Forelimb muscle (tissue), 1 donor: ENCODE measurements at places on chromosomes 4 and X. TPM values are rescaled to one million over a fixed set of nuclear protein-coding genes. Genes with fewer than 3 reads are reported as not detected.

- DNase-seq, result no peak
These were observed 123.7 kb downstream of the AFF1 start for GRCh38 chr4:87058356-87059073.

DNA sequence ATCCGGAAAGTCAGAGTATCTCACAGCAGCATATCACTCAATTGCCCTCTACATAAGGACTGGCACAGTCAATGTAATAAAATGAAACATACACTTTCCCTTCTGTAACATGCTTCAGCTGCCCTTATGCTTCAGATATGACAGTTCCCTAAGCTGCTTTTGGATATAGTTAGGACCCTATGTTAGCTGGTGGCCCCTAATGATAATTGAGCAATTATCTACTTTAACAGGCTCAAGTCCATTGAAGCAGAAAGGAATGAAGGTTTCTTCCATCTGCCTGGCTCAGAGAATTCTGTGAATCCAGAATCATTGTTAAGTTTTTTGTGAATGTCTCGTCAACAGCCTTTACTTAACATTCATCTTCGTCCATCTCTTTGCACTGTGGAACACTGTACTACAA, 951.2 kb upstream of the DIAPH2 start:
- DNase-seq, result no peak

Gene AP1AR
- 10.8 TPM for polyA plus RNA-seq

DNA sequence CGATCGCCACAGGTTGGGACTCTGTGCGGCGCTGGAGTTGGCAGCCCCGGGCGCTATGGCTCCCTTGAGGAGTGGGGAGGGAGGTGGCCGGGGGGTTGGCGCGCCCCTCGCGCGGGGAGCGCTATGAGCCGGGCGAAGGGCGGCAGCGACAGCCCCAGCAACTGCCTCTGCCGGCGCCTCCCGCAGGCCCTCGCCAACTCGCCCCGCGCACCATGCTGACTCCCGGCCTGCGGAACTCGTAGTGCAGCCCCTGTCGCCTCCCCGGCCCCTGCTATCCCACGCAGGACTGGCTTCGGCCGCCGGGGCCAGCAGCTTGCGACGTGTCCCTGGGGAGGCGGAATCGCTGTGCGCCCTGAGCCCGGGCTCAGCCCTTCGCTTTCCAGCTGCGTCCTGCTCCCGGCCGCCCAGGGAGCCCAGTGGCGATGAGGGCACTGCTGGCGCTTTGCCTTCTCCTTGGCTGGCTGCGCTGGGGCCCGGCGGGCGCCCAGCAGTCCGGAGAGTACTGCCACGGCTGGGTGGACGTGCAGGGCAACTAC, 415 bp downstream of the SHISA3 start:
- DNase-seq, result no peak

DNA sequence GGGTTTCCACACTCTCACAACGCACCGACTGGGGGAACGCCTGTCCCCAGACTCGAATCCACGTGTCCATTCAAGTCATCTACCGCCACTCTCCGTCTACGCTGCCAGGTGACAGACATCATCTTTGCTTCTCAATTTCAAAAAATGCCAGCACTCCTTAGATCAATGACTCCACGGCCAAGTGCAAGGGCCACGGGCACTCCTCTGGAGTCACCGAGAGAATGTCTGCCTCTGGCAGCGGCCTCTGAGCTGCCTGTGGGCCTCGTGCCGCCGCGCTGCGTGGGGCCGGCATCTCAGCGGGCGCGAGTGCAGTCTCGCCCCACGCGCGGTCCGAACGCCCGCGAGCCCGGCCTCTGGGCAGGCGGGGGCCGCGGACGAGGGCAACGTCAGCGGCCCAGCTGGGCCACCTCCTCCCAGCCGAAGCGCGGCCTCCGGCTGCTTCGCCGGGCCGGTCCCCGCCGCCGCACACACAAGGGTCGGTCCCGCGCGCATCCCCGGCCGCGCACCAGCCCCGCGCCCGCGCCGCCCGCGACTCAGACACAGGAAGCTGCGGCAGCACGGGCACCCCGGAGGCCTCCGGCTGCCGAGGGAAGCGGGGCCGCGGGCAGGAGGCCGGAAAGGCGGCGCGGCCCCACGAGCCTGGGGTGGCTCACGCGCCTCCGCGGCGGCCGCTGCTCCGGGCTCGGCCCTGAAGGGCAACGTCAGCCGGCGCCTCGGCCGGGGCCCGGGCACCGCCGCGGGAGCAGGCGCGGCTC, 450 bp downstream of the ACSL1 start:
- DNase-seq, result no peak

Gene ACSL4
- polyA plus RNA-seq, result 20.7 TPM

Gene COX7B
- polyA plus RNA-seq, result 234 TPM

GRCh38 chrX:109774136-109774535, 41.1 kb upstream of the ACSL4 start:
- no peak for DNase-seq

DNA sequence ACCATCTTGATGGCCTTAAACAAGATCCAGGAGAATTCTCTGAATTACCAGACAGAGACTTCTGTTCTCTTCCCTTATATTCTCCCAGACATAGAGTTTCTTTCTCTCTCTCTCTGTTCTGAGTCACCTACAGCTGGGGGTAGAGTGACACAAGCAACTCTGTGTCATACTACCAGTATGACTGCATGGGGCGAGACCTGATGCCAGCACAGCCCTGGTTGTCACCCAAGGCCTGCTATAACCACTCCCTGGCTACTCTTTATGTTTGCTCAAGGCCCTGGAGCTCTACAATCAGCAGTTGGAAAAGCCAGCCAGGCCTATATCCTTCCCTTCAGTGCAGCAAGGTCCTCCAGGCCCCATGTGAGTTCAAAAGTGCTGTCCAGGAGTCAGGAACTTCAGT, 114.2 kb upstream of the TENT5D start:
- DNase-seq, result no peak

Gene PQBP1
- polyA plus RNA-seq, result 64.5 TPM

DNA sequence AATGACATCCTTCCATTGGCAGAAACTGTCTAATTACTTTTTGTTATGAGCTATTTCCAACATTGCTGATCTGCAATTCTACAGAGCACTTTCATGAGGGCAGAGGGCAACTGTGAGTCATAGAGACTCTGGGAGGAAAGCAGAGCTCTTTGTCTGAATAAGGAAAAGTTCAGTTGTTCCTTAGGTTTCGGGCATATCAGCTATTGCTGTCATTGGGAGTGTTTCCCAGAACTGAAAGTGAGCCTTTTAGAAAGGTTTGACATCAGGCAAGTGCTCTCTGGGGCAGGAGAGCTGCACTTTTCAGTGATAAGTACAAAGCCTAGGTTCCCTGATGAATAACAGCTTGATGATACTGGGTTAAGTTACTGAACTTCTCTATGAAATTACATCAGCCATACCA, 119.2 kb upstream of the EDNRA start:
- DNase-seq, result no peak

- no peak for DNase-seq
These were observed 267.3 kb downstream of the BCOR start for GRCh38 chrX:39830414-39830813.

DNA sequence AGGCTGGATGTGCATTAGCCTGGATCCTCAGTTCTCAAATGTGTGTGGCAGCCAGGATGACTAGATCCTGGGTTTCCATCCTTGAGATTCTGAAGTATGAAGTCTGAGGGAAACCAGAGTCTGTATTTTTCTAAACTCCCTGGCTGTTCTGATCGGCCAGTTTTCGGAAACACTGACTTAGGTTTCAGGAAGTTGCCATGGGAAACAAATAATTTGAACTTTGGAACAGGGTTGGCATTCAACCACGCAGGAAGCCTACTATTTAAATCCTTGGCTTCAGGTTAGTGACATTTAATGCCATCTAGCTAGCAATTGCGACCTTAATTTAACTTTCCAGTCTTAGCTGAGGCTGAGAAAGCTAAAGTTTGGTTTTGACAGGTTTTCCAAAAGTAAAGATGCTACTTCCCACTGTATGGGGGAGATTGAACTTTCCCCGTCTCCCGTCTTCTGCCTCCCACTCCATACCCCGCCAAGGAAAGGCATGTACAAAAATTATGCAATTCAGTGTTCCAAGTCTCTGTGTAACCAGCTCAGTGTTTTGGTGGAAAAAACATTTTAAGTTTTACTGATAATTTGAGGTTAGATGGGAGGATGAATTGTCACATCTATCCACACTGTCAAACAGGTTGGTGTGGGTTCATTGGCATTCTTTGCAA, 67.6 kb downstream of the PDGFRA start:
- no peak for DNase-seq

GRCh38 chr4:55409468-55410171, 13.9 kb downstream of the TMEM165 start:
- DNase-seq, result no peak

Gene FRMD7
- 0.18 TPM for polyA plus RNA-seq

DNA sequence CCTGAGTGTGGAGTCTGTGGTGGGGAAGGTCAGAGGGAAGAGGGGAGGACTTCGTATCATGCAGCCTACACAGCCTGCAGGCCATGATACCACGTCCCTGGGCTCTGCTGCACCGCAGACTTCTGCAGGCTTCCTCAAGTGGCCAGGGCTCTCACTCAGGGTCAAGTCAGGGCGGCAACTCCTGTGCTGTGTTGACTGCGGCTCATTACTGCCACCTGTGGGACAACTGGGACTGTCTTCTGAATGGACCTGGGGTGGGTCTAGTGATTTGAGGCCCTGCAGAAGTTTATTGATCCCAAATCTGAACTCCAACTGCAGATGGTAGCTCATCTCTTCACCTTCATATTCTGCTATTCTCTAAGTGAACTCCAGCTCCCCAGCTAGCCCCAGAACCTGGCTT, 167.1 kb downstream of the NSUN7 start:
- DNase-seq, result no peak

DNA sequence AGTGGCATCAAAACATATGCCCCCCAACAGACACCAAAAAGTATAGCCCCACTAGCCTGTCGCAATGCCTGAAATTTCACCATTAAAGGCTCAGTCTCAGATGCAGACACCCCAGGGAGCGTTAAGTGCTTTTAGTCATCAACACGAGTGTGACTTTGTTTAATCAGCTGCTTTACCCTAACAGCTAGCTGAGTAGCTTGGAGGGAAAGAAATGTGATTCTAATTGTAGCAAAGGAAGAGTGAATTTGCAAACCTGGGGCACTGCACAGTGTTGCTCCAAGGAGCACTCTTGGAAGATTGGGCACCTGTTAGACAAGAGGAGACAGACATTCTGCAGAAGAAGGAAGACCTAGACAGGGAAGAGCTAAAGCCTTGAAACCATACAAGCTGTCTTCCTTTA, 145.1 kb downstream of the BEND2 start:
- DNase-seq, result no peak

DNA sequence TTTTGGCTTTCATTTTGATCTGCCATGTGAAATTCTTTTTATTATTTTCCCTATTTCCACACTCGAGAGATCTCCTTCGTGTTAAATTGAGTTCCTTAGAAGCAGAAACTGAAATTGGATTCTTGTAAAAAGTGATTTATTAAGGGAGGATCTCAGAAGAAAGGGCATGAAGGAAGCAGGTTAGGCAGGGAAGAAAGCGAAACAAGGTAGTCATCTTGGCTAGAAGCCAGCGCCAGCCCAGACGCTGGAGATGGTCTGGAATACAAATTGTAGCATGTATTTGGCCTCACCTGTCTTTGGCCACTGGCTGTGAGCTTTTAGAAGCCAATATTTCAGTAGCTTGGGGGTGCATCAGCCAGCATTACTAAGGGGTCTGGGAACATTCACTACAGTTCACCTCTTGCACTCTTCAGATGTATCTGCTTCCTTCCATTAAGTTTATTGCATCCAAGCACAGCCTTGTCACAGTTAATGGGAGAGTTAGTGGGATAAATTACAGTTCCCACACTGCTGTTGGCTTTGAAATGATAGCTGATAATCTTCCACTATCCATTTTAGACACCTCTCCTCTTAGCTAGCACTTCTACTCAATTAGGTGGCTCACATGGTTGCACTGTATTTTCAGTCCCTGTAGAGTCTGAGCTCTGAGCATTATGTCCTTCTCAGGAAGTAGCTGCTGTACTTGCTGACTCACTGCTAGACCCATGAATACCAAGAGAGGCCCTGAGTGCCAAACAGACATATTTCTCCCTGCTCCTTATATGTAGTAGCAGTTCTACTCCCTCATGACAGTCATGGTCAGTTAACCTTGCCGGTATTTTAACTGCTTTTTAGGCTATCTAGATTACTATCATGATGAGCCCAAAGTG, 14.6 kb downstream of the GRXCR1 start:
- no peak for DNase-seq

GRCh38 chrX:17038277-17038676, 91.8 kb downstream of the REPS2 start:
- no peak for DNase-seq

GRCh38 chrX:129655547-129656249, 942 bp upstream of the APLN start:
- no peak for DNase-seq

GRCh38 chr4:15513545-15513944, 43.9 kb downstream of the CC2D2A start:
- no peak for DNase-seq

GRCh38 chr4:3518941-3519340, 13.3 kb downstream of the LRPAP1 start:
- DNase-seq, result no peak

GRCh38 chrX:76148041-76148665, 24.7 kb upstream of the PBDC1 start:
- DNase-seq, result no peak

GRCh38 chrX:70432936-70433847, 10.1 kb downstream of the GDPD2 start:
- no peak for DNase-seq

Gene VEGFC
- polyA plus RNA-seq, result 7.9 TPM

GRCh38 chrX:131816551-131817136, 206.5 kb upstream of the STK26 start:
- DNase-seq, result peak; percentile 79

- DNase-seq, result no peak
These were observed 284.8 kb upstream of the TENM3 start for GRCh38 chr4:181958446-181958845.

DNA sequence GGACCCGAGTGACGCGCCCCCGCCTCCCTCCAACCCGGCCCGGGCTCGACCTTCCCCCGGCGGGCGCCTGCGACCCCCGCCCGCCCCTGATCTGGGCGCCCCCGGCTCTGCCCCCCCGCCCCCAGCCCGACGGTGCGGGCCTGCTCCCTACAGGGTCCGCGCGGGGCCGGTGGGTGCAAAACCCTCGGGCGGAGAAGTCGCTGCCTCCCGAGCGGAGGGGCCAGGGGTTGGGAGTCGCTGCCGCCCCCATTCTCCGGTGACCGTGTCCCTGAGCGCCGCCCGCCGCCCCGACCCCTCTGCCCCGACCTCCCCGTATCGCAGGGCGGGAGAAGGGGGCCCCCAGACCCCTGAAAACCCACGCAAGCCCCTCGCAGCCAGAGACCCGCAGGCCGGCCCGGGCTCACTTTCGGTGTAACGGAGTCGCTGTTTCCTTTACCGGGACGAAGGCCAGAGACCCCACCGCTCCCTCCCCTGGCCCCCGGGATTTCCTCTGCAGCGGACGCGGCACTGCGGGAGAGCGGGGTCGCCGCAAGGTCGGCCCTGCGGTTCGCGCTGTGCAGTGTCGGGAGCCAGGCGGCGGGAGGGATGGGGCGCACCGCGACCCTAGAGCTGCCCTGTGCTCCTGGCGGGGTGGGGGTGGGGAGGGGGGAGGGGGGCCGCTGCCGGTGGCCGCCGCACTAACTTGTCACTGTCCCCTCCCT, 729 bp upstream of the CPLX1 start:
- no peak for DNase-seq

Gene TMEM47
- polyA plus RNA-seq, result 93.0 TPM

Gene PCDH18
- polyA plus RNA-seq, result 35.2 TPM

GRCh38 chr4:124307143-124307542, 405.4 kb downstream of the ANKRD50 start:
- DNase-seq, result no peak
